ENCODE measurements at places on chromosomes 1 and 21.

- DNase-seq = no peak
These were observed 6.3 kb downstream of the SLC2A7 start for GRCh38 chr1:9019896-9020295.

DNA sequence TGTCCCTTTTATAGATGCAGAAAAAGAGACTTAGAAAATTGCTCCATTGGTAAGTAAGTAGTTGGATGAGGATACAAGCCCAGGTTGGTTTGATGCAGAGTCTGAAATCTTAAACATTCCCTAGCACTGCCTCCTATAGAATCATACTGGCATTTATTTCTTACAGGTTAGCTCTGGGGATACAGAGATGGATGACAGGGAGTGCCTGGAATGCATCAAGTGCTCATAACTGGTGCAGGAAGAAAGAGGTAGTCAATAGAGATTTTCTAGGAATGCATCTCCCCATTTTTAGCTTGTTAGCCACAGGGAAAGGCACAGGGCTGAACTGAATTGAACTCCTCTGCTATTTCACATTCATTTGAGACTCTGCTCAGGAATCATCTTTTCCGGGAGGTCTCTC, 269.0 kb upstream of the USP24 start:
- DNase-seq = no peak

- no peak for DNase-seq
These were observed 1263.1 kb downstream of the KCNT2 start for GRCh38 chr1:195345149-195345548.

DNA sequence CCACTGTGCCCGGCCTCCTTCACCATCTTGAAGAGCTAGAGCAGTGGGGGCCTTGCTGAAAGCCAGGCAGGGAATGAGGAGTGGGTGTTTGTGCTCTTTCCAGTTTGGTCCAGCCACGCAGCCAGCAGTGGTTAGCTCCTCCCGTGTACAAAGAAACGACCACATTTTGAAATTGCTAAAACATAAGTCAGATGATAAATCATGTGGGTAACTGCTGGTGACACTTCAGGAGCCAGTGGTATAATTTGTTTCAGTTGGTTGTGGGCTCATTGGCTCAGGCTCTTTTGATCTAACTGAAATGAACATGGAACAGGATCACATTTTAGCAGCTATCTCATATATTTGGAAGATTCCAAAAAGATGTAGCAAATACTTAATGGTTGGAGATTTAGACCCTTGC, 87.6 kb downstream of the MTR start:
- DNase-seq = no peak

DNA sequence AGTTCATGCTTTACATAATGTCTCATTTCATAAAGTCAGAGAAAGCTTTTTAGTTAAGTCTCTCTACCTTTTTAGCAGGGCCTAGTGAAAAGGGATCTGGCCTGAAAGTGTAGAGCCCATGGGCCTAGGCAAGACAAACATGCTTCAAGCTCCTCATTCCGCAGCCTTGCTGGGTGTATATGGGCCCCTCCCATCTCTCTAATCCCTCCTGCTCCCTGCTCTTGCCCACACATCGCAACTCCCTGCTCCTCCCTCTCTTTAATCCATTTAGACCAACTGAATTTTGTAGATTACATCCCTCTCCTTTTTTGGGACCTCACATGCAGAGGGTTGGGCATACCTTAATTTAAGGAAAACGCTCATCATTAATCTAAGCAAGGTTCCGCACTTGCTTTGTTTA, 42.3 kb upstream of the CCDC190 start:
- no peak for DNase-seq

DNA sequence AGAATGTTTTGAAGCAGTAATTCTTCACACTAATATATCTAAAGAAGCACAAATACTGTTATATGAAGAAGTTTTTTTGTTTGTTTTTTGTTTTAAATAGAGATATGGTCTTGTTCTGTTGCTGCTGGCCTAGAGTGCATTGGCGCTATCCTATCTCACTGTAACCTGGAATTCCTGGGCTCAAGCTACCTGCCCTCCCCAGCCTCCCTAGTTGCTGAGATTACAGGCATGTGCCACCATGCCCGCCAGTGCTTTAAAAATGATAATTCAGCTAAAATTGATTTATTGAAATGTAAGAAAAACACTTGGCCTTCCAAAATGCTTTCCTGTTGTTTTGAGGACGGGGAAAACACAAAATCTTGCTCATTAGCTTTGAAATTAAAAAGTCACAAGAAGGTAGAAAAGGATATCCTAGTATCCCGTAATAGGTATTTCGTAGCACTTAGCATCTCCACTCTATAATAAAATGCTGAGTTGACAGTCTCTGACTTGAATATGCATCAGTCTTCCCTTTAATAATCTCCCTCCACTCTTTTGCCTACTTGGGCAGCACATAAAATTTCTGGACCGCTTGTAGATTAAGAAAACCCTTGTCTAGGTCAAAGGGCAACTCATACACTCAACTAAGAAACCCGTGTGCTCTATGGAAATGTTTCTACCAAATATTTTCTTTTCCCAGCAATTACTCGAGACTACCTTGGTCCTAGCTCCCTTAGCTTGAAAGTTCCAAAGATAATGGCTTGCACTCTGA, 1.3 kb downstream of the SCYL3 start:
- no peak for DNase-seq

- DNase-seq = peak; percentile 61
These were observed 336.0 kb upstream of the NR5A2 start for GRCh38 chr1:199691540-199691939.

DNA sequence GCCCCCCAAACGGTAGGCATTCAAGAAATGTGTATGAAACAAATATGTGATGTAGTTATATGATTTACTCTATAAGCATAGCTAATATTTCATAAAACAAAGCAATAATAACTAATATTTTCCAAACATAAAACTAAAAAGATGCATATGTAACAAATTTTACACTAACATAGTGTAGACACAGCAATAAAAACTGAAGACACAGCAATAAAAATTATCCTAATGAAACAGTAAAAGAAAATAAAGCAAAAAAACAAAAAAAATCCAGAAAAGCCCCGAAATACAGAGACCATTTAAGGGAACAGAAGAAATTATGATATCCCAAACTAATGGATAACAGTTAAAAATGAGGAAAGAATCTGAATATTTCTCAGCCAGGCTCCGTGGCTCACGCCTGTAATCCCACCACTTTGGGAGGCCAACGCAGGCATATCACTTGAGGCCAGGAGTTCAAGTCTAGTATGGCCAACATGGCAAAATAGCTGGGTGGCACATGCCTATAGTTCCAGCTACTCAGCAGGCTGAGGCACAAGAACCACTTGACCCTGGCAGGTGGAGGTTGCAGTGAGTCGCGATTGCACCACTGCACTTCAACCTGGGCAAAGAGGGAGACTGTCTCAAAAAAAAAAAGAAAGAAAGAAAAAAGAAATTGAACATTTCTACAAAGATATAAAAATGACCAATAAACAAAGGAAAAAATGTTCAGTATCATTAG, 38.2 kb upstream of the PSMG1 start:
- no peak for DNase-seq

DNA sequence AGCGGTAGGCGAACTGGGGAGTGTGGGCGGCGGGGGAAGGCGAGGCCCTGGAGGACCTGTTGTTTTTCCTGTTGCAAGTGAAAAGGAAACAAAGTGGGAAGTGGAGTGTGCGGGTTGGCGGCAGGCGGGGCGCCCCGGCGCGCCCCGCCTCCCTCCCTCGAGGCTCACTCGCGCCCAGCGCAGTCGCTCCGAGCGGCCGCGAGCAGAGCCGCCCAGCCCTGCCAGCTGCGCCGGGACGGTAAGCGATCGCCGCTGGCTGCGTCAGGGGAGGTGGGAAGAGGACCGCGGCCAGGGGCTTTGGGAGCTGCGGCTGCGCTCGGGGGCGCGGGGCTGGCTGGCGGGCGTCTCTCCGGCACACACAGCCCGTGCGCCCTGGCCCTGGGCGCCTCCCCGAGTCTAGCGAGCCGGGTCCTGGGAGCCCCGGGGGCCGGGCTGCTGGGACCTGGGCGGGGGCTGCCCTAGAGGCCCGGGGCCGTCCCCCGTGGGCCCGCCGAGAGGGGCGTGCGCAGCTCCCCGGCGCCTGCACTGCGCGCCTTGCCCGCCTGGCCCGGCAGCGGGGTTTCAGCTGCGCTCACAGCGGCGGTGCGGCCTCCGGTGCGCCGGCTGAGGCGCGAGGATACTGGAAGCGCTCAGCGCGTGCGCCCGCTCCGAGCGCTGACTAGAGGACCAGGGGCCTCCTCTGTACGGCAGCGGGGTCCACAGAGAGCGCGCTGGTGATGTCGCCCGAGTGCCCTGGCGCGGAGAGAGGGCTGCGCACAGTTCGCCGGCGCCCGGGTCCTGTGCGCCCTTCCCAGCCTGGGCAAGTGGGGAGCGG, at the start of gene PIK3CD:
Gene PIK3CD, plus strand, starts transcription at position 167 of the 814 bp plus-strand sequence. CDS start 58,725 bp downstream, outside the sequence.
- no peak for DNase-seq

GRCh38 chr1:172351754-172352161, 68.7 kb upstream of the C1orf105 start:
- DNase-seq = no peak

DNA sequence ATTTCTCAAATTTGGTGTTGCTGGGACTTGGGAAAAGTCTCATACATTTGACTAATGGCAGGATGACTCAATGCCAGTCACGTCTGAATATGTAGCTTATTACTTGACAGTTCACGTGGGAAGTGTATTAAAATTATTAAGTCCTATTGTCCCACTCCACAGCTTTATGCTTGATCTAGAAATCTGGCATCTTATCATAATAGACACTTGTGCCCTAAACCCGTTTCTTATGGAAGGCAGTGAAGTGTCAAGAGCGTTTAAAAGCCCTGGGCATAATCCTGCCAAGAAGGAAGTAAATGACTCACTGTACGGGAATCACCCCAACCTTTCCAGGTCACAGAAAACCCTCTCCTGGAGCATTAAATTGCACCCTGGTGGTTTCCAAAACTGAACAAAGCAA, 207.4 kb downstream of the APP start:
- DNase-seq = no peak

DNA sequence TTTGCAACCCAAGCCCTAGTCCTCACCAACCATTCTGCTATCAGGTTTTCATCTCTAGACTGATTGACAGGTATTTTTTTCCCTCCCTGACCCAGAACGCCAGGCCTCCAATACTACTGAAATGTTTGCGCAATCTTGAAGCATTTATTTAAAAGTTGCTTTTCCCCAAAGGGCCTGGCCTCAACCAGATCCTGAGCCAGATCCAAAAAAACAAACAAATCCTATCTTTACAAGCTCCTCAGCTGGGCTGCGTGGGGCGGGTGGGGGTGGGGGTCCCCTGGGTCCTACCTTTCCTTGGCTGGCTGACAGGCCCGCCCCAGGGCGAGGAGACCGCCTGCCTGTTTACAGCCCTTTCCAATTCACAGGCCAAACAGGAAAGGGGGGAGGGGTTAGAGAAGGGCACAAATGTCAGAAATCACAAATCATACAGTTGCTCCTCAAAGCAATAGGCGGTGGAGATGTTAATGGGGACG, 98.8 kb downstream of the FOXD2 start:
- no peak for DNase-seq

All from NCI-H774 (cell line).